Cardiac septum (tissue), 1 donor: ENCODE measurements at places on chromosomes 2 and 18. TPM values are rescaled to one million over a fixed set of nuclear protein-coding genes. Genes with fewer than 3 reads are reported as not detected.

DNA sequence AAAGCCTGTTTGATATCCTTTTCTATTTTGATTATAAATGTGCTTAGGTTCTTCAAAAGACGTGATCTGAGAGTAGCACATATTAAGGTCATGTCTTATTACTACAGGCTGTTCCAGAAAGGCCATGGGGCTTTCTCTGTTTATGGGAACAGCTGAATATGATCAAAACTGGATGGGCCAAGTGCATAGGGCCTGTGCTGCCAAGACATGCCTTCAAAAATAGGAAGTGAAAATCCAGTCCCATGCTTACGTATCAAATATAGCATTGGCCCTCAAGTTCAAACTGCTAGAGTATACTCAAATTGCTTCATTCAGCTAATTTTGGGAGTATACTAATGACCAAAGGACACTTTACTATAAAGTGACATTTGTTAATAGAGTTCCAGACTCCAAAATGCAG, 24.1 kb downstream of the SLC25A52 start:
- DNase-seq, result no peak

DNA sequence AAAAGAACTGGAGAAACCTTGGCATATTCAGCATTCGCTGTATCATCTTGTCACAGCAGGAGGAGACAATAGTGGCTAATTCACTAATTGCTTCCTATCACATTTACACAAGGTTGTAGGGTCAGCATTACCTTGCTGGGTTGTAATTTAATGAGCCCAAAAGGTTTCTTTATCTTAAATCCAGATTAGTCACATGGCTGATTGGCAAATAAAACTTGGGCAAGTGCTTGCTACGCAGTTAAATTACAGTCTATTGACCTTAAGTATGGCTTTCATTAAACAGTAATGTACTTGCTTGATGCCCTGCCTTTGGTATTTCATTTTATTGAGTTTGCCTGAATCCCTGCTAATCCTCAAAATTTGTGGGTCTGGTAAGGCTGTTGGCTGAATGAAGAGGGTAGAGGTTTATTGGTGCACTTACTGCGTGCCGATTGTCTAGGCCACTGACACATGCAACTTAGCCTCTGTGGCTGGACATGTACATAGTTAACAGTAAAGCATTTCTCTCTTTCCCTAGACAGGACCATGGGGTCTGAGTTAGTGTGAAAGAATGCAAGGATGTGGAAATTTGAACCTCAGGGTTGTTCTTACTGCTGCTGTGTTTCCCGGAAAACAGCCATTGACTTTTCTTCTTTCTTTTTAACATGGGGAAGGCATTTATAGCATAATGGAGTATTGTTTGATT, 34.3 kb downstream of the FMNL2 start:
- DNase-seq, result no peak

GRCh38 chr18:75496151-75496550, 68.6 kb upstream of the SMIM21 start:
- no peak for DNase-seq

- DNase-seq, result no peak
These were observed 568.8 kb upstream of the ZEB2 start for GRCh38 chr2:145088756-145089155.

DNA sequence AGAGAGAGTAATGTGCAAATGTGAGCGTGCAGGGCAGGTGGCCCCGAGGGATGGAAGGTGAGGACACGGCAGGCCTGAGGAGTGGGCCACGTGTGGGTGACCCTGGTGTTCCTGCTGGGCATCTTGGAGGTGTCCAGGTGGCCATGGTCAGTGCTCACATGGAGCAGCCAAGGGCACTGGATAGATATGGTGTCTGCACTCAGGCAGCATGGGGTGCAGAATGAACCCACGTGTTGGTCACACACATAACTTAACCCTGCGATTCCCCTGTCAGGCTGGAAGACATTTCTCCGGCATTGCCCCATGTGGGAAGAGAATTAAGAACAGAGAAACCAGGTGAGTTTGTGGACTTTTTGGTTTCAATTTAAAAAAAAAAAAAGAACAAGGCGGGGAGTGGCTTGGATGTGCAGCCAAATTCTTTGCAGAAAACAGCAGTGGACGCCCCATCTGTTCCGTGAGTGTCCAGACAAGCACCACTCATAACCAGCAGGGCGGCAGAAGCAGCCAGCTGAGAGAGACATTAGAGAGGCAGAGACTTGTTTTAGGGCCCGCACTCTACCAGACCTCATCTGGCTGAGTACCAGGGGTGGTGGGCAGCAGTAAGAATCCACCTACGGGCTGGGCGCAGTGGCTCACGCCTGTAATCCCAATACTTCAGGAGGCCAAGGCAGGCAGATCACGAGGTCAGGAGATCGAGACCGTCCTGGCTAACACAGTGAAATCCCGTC, 249.8 kb downstream of the ACKR3 start:
- DNase-seq, result no peak

GRCh38 chr2:223101340-223102039, 49.5 kb downstream of the KCNE4 start:
- DNase-seq, result no peak

Gene PROKR1
- 0.08 TPM for total RNA-seq

- DNase-seq, result no peak
These were observed 63.7 kb downstream of the UXS1 start for GRCh38 chr2:106130251-106130998.

- no peak for DNase-seq
These were observed 71.2 kb upstream of the ODC1 start for GRCh38 chr2:10519394-10519740.

DNA sequence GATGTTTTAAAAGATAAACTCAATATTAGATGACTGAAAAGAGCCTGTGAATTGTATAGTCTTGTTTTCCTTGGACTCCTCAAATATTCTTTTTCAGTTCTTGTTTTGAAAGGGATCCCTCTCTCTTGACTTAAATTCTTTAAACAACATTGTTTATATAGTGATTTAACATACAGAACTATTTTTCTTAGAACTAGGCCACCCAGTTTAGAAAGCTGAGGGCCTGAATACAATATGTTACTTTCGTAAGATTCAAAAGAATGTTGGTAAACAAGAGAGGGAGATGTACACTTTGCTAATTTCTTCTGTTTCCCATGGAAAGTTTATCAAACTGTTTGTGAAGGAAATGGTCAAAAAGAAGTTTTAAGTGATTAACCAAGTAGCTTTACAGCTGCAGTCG, 5.5 kb upstream of the TSPYL6 start:
- no peak for DNase-seq

Gene MPP4
- total RNA-seq, result not detected

Gene UGT1A9
- not detected for total RNA-seq

GRCh38 chr2:219049282-219049681, 8.0 kb upstream of the CFAP65 start:
- DNase-seq, result peak; percentile 38

Gene FNDC4
- 3.0 TPM for total RNA-seq

Gene TYW5
- total RNA-seq, result 3.1 TPM

GRCh38 chr2:143730155-143730952, 601.1 kb downstream of the ARHGAP15 start:
- DNase-seq, result no peak

DNA sequence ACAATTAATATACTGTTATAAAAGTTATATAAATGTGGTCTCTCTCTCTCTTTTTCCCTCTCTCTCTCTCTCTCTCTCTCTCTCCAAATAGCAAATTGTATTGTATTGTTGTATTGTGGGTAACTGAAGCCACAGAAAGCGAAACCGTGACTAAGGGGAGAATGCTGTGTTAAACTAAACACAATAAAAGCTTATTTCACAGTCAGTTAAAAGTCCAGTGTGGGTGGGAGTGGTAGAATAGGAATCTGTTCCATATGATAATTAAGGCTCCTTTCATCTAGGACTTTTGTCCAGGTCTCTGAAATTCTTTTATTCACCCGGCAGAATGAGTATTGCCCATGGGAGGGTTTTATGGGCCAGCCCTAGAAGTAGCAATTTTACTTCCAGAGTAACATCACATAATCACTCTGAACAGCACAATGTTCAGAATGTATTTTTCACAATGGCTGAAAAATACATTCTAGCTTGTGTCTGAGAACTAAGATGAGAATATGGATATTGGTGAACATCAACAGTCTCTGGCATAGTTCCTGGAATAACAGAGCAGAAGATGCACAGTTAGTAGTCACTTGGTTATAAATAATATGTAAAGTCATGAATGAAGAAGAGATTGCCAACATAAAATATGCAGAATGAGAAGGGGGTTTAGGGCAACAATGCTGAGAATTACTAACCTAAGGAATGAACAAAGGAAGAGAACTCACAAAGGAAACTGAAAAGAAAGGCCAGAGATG, 399.1 kb downstream of the PLCL1 start:
- no peak for DNase-seq

DNA sequence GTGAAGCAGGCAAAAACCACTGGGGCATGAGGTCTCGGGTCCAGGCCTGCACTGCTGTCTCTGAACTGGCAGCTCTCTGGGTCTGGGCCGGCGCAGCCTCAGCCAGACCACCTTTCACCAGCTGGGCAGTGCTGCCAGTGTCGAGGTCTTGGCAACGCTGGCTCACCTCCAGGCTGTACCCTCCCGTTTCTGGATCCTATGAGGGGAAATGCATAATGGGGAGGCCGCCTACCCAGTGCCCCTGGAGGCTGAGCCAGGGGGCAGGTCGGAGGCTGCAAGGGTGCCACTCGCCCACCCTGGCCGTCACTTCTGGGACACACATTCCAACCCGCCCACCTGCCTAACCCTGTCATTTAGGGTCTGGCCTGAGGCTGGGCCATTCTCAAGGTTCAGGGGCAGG, 24.6 kb downstream of the KIF1A start:
- DNase-seq, result no peak

Gene ZBTB14
- total RNA-seq, result 8.1 TPM

Gene TMEM247
- total RNA-seq, result not detected

Gene GYPC
- total RNA-seq, result 113 TPM

GRCh38 chr2:1286929-1287328, 126.3 kb upstream of the TPO start:
- DNase-seq, result no peak

DNA sequence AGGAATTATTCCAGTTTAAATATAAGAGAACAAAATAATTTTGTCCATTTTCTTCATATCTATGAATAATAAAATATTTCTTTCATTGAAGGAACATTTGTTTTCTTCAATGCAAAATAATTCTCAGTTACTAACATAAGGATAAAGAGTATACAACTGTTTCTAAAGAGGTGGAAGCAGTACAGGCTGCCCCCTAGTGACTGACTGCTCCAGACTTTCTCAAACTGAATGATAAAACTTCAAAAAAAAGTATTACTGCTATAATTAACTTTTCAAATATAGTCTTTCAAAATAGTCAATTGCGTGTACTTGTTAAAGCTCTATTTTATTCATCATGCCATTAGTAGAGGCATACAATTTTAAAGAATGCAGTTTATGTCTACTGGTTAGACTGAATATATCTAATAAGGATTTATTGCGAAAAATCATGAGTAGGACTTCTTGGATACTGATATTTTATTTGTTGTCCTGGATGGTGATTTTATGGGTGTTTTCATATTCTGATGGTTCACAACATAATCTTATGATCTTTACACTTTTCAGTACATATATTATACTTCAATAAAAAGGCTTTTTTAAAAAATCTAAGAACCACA, 100.1 kb downstream of the WDPCP start:
- no peak for DNase-seq

DNA sequence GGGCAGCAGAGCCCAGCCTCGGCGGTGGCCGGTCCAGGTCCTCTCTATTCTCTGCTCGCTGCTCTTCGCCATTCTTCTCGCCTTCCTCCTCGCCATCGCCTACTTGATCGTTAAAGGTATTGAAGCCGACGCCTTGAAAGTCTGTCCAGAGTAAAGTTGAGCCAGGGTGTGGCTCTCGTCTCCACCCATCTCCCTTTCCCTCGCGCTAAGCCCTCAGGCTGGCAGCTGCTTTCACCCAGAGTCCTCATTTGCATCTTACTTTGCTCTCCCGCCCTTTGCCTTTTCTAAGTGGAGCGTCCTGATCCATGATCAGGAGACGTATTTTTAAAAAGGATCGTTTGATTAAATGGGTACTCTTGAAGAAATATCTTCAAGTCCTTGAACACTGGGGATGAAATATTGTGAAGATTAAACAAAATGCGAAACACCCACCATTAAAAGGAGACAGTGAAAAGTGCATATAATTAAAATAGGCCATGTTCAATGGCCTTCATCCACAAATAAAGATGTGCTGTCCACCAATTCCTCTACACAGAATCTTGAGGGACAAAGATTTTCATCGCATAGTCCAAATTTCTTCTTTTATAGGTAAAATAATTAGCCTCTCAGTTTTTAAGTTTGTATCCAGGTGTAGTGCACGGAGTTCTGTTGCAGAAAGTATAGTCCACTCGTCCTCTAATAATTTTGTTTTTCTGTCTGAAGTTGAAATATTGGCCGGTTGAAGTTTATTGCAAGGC, 657 bp downstream of the ARL6IP6 start:
- DNase-seq, result no peak

DNA sequence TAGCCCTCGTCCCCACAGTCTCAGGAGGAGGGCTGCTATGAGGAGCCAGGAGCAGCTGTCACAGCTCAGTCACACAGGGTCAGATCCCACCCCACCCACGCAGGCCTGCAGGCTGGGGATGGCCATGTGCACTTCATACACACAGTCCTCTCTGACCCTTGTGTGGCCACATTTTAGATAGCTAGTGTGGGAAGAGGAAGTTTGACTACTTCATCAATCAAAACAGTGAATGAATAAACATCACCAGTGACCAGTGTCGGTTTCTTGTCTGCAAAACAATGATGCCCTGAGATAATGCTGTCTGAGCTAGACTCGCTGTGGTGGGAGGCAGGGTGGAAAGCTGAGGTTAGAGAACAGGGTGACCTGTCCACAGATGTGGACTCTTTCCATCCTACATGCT, 107.1 kb downstream of the PIEZO2 start:
- DNase-seq, result no peak

DNA sequence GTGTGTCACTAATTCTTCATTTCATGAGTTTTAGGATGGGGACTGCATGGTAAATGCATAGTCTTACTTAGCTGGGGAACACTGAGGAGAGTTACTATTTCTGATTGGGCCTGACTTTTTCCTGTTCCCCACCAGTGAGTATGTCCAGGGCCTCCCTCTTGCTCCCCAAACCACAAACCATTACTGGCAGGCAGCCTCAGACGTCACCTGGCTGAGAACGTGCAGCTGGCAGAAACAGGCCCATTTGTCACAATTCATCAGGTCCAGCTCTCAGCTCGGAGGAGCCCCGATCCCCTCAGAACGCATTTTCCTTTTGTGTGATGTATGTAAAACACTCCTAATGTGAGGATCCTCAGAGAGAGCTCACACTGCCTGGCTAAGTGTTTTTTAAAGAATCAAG, 71.7 kb upstream of the SIX3 start:
- DNase-seq, result no peak

Gene ACMSD
- not detected for total RNA-seq

GRCh38 chr2:213199871-213200270, 48.5 kb upstream of the IKZF2 start:
- no peak for DNase-seq

Gene ABCB11
- 0.03 TPM for total RNA-seq
